ENCODE measurements at places on chromosomes 4 and X. TPM values are rescaled to one million over a fixed set of nuclear protein-coding genes. Genes with fewer than 3 reads are reported as not detected.

Gene SPANXB1
- not detected for total RNA-seq

Gene UGT2A2
- not detected for total RNA-seq

DNA sequence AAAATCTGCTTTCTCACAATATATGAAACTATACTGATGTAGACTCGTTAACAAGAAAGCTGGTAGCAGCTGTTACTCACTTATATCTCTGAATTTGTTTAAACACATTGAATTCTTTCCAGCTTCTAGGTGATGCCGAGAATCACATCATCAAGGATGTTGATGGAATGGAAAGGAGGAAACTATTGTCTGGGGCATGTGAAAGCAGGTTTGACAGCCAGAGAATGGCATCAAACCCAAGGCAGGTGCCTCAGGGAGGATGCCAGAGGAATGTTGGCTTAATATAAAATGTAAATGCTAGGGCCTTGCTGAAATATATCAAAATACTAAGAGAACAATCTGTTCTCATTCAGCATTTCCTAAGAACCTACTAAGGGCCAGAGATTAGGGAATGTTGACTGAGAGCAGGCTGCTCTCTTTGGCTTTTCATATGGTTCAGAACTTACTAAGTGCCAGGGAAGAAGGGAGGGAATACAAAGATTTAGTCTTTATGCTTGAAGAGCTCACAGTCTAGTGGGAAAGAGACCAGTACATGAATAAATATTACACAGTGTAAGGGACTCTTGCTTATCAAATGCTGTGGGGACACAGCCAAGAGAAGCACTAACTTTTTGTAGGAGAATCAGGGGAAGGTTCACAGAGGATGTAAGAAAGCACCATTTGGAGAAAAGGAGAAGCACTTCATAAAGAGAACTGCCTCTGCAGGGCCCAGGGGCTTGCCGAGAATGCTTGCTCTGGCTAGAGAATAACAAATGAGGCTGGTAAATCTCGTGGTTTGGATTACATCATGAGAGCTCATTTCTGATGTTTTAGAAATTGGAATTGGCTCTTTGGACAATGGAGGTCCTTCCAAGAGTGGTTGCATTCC, 14.7 kb downstream of the SLIT2 start:
- H3K4me3 ChIP-seq = no peak overlapping the region
- no peaks in the 10 kb centered on the region for H3K36me3 ChIP-seq
- no peak for DNase-seq
- no peaks in the 10 kb centered on the region for H3K27me3 ChIP-seq
- no peak overlapping the region for H3K27ac ChIP-seq

GRCh38 chr4:158065603-158066002, 107.2 kb downstream of the GASK1B start:
- H3K27ac ChIP-seq = no peak overlapping the region
- H3K27me3 ChIP-seq = no peaks in the 10 kb centered on the region
- no peak for DNase-seq
- H3K36me3 ChIP-seq = no peaks in the 10 kb centered on the region
- no peak overlapping the region for H3K4me3 ChIP-seq

- H3K4me1 ChIP-seq = peaks cover 5% of the 10 kb centered on the region
- peak within 1 kb of the TSS; percentile 87 for H3K4me3 ChIP-seq
- DNase-seq = peak; percentile 75
- no peaks in the 10 kb centered on the region for H3K27me3 ChIP-seq
- H3K27ac ChIP-seq = peak within 1 kb of the TSS; percentile 88
These were observed at the start of gene MRPL1 for GRCh38 chr4:77862478-77863216. Gene MRPL1, plus strand, starts transcription at chr4:77862830. Its CDS starts 19 bp downstream, at chr4:77862849.

DNA sequence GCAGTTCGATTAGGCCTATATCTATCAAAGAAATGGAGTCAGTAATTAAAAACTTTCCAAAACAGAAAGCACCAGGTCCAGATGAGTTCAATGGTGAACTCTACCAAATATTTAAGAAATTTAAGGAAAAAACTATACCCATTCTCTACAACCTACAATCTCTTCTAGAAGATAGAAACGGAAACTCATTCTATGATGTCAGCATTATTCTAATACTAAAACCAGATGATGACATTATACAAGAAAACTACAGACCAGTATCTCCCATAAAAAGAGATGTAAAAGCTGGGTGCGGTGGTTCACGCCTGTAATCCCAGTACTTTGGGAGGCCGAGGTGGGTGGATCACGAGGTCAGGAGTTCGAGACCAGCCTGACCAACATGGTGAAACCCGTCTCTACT, 29.5 kb upstream of the BDH2 start:
- H3K4me1 ChIP-seq = no peaks in the 10 kb centered on the region
- peaks cover 39% of the 10 kb centered on the region for H3K36me3 ChIP-seq
- no peak overlapping the region for H3K4me3 ChIP-seq
- H3K27me3 ChIP-seq = no peaks in the 10 kb centered on the region

GRCh38 chr4:4440333-4441061, 53.6 kb downstream of the NSG1 start:
- H3K4me3 ChIP-seq = no peak overlapping the region
- no peak for DNase-seq
- no peaks in the 10 kb centered on the region for H3K4me1 ChIP-seq
- H3K36me3 ChIP-seq = peaks cover 11% of the 10 kb centered on the region
- H3K27ac ChIP-seq = no peak overlapping the region
- no peaks in the 10 kb centered on the region for H3K27me3 ChIP-seq

- no peaks in the 10 kb centered on the region for H3K4me1 ChIP-seq
- no peaks in the 10 kb centered on the region for H3K27me3 ChIP-seq
- H3K27ac ChIP-seq = no peak overlapping the region
- DNase-seq = no peak
- H3K36me3 ChIP-seq = no peaks in the 10 kb centered on the region
- H3K4me3 ChIP-seq = no peak overlapping the region
These were observed 112.4 kb upstream of the CXCL13 start for GRCh38 chr4:77493120-77493752.

DNA sequence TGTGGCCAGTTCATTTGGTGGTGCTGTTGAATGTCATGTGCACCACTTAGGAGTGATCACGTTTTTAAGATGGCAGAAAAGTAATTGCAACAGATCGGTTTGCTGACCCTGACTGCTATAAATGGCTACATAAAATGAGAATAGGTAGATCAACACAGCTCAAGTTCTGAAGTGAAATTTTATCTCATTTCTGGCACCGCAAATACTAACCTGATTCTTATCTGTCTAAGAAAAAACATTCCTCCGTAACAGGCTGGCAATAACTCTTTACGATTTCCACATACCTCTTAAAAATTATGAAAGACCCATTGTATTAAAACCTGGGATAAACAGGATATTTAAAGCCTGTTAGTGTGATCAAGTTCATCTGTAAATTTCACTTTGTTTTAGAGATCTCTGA, 387.5 kb downstream of the PDGFC start:
- no peak overlapping the region for H3K27ac ChIP-seq
- H3K4me3 ChIP-seq = no peak overlapping the region
- H3K27me3 ChIP-seq = no peaks in the 10 kb centered on the region
- H3K4me1 ChIP-seq = no peaks in the 10 kb centered on the region
- H3K36me3 ChIP-seq = no peaks in the 10 kb centered on the region
- DNase-seq = no peak

DNA sequence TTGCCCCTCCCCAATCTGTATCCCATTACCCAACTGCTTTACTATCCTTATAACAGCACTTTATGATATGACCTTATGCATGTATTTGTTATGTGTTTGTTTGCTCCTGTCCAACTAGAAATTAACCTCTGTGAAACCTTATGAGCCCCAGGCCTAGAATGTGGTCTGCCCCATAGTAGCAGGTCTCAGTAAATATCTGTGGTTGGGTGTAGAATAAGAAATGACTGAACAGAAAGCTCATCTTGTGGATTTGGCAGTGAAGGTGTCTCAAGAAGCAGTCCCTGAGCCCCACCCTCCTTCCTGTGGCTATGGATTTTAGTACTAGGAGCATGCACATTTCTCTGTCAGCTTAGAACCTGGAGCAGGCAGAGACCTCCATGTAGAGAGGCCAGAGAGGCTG, 229.0 kb upstream of the LCORL start:
- no peaks in the 10 kb centered on the region for H3K36me3 ChIP-seq
- H3K4me1 ChIP-seq = no peaks in the 10 kb centered on the region
- no peak for DNase-seq
- H3K27ac ChIP-seq = no peak overlapping the region

GRCh38 chr4:95462921-95463320, 85.9 kb downstream of the UNC5C start:
- no peak overlapping the region for H3K27ac ChIP-seq
- H3K4me3 ChIP-seq = no peak overlapping the region
- H3K27me3 ChIP-seq = 0 out of 2 replicates have a peak, but pooled peaks cover 4% of the 10 kb centered on the region
- no peaks in the 10 kb centered on the region for H3K36me3 ChIP-seq
- no peaks in the 10 kb centered on the region for H3K4me1 ChIP-seq
- no peak for DNase-seq

DNA sequence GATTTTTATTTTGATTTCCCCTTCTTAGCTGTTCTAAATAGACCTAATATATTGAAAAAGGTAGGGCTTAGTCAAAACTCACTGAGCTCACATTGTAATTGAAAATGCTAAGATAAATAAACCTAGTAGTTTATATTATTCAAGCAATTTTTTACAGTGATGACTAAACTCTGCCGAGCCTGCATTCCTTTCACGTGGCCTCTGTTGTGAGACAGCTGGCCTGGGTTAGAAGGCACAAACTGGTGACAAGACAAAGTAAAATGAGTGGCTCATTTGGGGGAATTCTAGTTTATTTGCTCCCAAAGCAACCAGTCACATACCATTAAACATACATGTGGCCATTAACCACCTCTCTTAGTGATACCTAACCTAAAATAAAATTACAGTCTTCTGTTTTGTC, 169.4 kb upstream of the TEX13C start:
- no peaks in the 10 kb centered on the region for H3K4me1 ChIP-seq
- no peak for DNase-seq
- no peak overlapping the region for H3K4me3 ChIP-seq
- peaks cover 3% of the 10 kb centered on the region for H3K36me3 ChIP-seq
- H3K27me3 ChIP-seq = no peaks in the 10 kb centered on the region

DNA sequence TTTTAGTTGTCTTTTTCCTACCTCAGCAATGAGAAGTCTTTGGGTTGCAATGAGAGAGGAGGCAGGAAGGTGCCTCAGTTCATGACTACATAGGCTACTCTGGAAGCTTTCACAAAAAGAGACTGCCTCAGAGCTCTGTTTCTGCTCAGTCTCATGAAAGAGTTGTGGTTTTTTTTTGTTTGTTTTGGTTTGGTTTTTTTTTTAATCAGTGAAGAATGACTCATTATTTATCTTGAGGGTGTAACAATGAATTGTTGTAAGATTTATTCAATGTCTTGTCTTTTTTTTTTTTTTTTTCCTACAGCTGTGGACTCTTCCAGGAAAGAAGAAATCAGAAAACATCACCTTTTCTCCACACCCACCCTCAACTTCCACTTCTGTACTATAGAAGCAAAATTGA, 67.5 kb upstream of the CXCL13 start:
- no peak overlapping the region for H3K4me3 ChIP-seq
- no peaks in the 10 kb centered on the region for H3K4me1 ChIP-seq
- no peaks in the 10 kb centered on the region for H3K27me3 ChIP-seq
- H3K36me3 ChIP-seq = no peaks in the 10 kb centered on the region
- DNase-seq = no peak

DNA sequence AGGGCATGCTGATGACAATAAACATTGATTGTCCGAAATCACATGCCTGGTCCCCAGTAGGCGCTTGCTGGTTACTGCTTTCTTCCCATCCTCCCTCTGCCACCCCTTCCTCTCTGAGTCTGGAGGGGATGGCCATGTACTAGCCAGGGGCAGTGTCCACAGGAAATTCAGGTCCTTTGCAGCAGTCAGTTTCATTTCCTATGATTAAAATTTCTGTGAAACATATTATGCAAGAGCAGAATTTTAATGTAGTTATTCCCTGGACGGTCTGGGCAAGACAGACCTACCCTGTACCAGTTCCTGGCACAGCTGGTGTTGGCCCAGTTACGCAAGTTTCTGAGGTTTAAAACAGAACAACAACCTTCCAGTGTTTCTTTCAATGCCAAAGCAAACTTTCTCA, 28.2 kb upstream of the TLR2 start:
- H3K27ac ChIP-seq = no peak overlapping the region
- H3K4me1 ChIP-seq = no peaks in the 10 kb centered on the region
- peaks cover 29% of the 10 kb centered on the region for H3K27me3 ChIP-seq
- no peak overlapping the region for H3K4me3 ChIP-seq
- H3K36me3 ChIP-seq = no peaks in the 10 kb centered on the region

- H3K27me3 ChIP-seq = no peaks in the 10 kb centered on the region
- DNase-seq = no peak
- H3K36me3 ChIP-seq = no peaks in the 10 kb centered on the region
- no peak overlapping the region for H3K27ac ChIP-seq
- H3K4me3 ChIP-seq = no peak overlapping the region
- no peaks in the 10 kb centered on the region for H3K4me1 ChIP-seq
These were observed 40.8 kb upstream of the GRPR start for GRCh38 chrX:16082470-16083085.

GRCh38 chr4:134747108-134747805, 545.7 kb upstream of the PABPC4L start:
- H3K27ac ChIP-seq = no peak overlapping the region
- no peak overlapping the region for H3K4me3 ChIP-seq
- H3K36me3 ChIP-seq = no peaks in the 10 kb centered on the region
- no peaks in the 10 kb centered on the region for H3K27me3 ChIP-seq
- H3K4me1 ChIP-seq = no peaks in the 10 kb centered on the region

DNA sequence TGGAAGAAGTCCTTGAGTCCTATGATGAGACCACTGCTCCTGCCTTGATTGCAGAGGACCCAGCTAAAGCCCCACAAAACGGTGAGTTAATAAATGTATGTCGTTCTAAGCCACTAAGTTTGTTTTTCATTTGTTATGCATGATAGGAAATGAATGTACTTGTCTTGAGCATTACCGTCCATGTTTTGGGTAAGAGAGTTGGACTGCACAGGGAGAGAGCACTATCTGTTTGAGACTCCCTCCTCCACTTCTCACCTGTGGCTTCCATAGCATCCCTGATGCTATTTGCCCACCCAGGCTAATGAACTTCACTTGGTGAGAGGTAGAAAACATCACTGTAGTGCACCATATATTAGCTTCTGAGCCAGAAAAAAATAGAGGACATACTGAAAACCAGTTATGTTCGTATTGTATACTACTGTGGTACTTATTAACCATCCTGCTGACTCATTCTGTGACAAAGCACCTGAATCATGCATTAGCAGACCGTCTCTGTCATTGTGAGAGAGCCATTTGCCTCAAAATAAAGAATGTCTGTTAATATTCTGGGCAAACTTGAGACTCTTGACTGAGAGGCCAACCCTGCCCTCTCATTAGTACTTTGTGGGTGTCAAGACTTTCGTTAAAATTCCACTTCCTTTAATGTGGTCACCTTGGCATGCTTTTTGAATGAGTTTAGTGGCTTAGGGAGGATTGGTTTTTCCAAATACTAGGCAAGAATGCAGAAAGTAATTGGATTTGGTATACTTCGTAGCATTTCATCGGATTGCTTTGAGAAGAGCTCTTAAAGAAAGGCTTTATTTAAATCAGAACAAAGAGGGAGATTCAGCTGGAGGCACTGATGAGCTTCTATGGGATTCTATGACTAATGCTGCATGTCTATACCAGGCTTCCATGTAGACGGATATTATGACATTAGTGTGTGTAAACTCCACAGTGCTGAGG, 99.3 kb upstream of the GRPR start:
- H3K4me3 ChIP-seq = no peak overlapping the region
- no peak for DNase-seq
- no peaks in the 10 kb centered on the region for H3K4me1 ChIP-seq
- H3K27me3 ChIP-seq = no peaks in the 10 kb centered on the region
